ENCODE measurements at places on chromosomes 7 and 10.

GRCh38 chr7:56115852-56116538 is at the start of gene NUPR2:
Gene NUPR2, minus strand, starts transcription at chr7:56116417. Its CDS starts 103 bp downstream, at chr7:56116314.
- no peak for DNase-seq

- no peak for DNase-seq
Observed at GRCh38 chr7:33044401-33044718, 18.2 kb downstream of the NT5C3A start.

- DNase-seq = no peak
Observed at GRCh38 chr10:792792-793100, 103.3 kb upstream of the DIP2C start.

GRCh38 chr7:49721441-49721840 is 52.0 kb upstream of the VWC2 start:
- DNase-seq = no peak

- DNase-seq = no peak
Observed at GRCh38 chr10:34861293-34862021, 46.4 kb upstream of the PARD3 start.

DNA sequence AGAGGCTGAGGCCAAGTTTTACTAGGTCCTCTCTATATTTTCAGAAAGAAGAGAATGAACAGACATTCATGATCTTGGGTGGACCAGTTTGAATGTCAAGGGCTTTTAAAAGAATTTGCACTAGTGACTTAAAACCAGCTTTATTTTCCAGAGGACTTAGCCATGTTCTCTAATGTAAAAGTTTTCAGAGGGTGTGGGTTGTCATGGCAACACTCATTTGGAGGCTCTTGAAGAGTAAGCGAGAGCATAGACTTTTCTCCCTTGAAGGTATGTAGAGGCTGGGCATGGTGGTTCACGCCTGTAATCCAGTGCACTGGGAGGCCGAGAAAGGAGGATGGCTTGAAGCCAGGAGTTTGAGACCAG is 61.1 kb downstream of the GATA3 start:
- DNase-seq = no peak

DNA sequence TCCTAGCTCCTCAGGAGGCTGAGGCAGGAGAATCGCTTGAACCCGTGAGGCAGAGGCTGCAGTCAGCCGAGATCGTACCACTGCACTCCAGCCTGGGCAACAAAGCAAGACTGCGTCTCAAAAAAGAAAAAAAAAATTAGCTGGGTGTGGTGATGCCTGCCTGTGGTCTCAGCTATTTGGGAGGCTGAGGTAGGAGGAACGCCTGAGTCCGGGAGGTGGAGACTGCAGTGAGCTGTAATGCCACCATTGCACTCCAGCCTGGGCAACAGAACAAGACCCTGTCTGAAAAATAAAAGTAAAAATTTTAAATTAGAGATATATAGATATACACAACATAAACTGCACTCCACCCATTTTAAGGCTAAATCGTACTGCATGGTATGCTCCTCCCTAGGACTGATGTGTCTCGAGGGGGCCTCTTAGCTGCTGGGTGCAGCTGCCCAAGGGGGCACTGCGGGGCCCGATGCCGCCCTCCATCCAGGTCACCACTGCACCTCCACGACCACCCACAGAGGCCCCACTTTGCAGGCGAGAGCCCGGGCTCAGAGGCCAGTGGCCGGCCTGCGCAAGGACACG is 40.9 kb upstream of the FOXK1 start:
- DNase-seq = no peak

DNA sequence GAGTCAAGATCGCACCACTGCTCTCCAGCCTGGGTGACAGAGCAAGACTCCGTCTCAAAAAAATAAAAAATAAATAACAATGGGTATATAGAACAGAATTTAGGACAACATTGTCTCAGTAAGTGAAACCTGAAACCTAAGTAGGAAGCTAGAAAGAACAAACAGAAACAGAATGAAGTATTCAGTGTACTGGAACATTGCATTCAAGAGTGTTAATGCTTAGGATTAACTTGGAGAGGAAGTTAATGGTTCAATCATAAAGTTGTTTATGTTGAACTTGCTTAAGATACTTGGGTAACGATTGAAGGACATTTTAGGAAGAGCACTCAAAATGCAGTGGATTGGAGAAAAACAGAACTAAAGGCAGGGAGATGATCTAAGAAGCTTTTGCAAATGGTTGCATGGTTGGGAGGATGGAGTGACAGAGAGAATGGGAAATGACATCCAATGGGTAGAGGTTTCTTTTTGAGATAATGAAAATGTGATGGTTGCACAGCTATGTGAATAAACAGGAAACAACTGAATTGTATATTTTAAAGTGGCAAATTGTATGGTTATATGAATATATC is 233.7 kb downstream of the ADK start:
- DNase-seq = no peak

GRCh38 chr7:83629117-83629880 is 19.6 kb downstream of the SEMA3E start:
- no peak for DNase-seq

GRCh38 chr10:22479419-22479818 is 134.1 kb downstream of the SPAG6 start:
- DNase-seq = no peak

- DNase-seq = no peak
Observed at GRCh38 chr7:55260676-55261385, 104.3 kb upstream of the LANCL2 start.

DNA sequence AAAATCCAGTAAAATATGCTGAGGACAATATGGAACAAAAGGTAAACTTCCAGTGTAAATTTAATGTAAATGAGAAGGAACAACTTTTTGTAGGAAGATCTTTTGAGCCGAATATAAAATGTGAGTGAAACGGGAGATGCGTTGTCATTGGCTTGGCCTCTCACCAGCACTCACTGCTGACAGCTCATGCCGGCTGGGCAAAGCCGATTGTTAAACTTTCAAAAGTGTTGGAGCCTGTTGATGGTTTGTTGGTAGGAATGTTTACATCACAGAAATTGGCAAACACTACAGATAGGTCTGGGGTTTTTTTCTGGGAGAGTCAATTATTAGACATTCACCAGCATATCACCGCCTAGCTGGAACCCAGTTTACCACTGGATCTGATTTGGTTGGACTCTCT is 6.1 kb downstream of the PSTK start:
- no peak for DNase-seq

- no peak for DNase-seq
Observed at GRCh38 chr10:65408401-65408800, 1517.4 kb upstream of the LRRTM3 start.

GRCh38 chr7:37065779-37066271 is 341.5 kb upstream of the AOAH start:
- DNase-seq = no peak

DNA sequence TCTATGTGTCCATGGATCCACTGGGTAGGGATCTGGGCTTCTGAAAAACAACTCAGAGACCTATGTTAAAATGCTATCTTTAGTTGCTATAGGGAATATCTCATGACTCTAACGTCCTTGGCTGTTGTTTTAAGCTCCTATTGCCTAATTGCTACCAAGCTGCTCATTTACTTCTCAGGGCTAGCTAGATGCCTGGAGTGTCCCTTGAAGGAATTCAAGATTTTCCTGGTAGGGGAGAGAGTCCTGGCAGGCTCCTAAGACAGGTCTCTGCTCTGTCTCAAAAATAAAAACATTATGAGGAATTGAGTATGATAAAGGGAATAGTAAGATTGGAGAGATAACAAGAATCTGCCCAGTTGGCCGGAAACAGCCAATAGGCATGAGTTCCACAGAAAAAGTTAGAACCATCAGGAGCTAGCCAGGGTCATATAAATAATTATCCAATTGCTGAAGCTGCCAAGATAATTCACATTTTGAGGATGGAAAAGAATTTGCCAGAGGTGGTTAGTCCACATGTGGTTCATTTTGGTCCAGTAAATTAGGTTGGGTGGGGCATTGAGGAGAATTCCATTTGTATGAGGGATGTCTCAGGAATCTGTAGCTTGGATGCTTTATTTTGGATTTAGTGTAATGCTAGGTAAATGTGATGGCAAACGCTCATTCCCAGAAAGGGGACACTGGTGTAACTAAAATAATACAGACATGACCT is 362.7 kb upstream of the VSTM2A start:
- DNase-seq = no peak

GRCh38 chr7:99392659-99393354 is 15.6 kb downstream of the PDAP1 start:
- peak; percentile 64 for DNase-seq

- no peak for DNase-seq
Observed at GRCh38 chr7:105650382-105650970, 69.2 kb upstream of the EFCAB10 start.

GRCh38 chr10:17643339-17643754 is 604 bp upstream of the STAM start:
- peak; percentile 7 for DNase-seq

GRCh38 chr10:71492872-71493271 is 96.2 kb downstream of the CDH23 start:
- no peak for DNase-seq

- no peak for DNase-seq
Observed at GRCh38 chr10:99280472-99280871, 44.8 kb upstream of the HPSE2 start.

DNA sequence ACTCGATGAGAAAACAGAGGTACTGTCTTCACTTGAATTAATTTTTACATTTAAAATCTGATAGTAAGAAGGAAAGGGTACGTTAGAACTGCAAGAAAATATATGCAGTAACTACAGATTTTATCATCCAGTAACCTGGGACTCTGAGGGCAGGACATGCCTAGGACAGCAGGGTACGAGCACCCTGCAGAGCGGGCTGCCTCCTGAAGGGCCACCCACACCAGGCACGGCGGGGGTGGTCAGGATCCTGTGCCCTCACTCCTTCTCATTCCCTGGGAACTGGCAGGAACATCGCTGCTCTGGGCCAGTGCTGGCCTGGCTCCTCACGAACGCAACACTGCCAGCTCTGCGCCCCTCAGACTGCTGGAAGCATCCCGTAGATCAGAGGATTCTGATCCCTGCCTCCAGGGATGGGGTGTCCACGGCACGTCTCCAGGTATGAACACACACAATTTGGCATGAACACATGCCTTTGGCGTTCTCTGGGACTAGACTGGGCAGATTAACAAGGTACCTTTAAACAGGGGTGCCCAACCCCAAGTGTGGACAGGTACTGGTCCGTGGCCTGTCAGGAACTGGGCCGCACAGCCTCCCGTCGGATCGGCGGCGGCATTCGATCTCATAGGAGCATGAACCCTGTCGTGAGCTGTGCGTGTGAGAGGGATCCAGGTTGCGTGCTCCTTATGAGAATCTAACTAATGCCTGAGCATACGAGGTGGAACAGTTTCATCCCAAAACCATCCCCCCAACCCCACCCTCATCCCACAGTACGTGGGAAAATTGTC is 99.3 kb upstream of the FAM20C start:
- no peak for DNase-seq

DNA sequence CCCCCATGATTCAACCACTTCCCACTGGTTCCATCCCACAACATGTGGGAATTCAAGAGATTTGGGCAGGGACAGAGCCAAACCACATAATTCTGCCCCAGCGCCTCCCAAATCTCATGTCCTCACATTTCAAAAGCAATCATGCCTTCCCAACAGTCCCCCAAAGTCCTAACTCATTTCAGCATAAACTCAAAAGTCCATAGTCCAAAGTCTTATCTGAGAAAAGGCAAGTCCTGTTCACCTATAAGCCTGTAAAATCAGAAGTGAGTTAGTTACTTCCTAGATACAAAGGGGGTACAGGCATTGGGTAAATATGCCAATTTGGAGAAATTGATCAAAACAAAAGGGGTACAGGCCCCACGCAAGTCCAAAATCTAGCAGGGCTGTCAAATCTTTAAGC is 272.9 kb downstream of the MAGI2 start:
- no peak for DNase-seq

- DNase-seq = no peak
Observed at GRCh38 chr10:30285970-30286369, 63.1 kb downstream of the MTPAP start.

DNA sequence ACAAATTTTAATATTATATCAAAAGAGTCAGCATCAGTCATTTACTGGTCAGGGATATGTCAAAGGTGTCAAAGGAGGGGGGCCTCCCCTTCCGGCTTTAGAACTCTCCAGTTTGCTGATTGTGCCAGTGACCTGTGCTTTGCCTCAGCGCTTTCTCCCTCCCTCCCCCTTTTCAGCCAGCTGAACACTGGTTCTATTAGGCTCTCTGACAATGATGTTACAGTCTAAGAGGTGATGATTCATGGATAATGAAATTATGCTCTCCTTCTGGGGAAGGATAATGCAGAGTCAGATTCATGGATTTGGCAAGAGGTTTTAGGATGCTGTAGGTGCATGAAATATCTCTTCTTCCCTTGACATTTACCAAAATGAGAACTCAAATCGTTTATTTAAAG is 6.1 kb downstream of the LRRTM3 start:
- DNase-seq = no peak

- no peak for DNase-seq
Observed at GRCh38 chr7:84055904-84056605, 138.5 kb downstream of the SEMA3A start.

- no peak for DNase-seq
Observed at GRCh38 chr10:61478621-61479312, 25.6 kb upstream of the TMEM26 start.

DNA sequence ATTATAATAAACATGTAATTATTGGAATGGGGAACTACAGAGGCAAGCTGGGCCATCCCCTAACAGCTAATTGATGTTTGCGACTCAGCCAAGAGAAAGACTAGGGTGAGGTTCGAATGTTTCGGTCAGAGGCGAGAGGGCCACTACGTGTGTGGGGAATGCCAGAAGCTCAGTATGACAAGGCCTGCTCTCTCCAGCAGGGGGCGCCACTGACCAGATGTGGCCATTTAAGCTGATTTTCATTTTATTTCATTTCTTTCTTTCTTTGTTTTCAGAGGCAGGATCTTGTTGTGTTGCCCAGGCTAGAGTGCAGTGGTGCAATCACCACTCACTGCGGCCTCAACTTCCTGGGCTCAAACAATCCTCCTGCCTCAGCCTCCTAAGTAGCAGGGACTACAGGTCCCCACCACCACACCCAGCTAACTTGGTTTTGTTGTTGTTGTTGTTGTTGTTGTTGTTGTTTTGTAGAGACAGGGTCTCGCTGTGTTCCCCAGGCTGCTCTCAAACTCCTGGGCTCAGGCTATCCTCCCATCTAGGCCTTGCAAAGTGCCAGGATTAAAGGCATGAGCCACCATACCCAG is 38.1 kb downstream of the TMEM130 start:
- DNase-seq = peak; percentile 46

DNA sequence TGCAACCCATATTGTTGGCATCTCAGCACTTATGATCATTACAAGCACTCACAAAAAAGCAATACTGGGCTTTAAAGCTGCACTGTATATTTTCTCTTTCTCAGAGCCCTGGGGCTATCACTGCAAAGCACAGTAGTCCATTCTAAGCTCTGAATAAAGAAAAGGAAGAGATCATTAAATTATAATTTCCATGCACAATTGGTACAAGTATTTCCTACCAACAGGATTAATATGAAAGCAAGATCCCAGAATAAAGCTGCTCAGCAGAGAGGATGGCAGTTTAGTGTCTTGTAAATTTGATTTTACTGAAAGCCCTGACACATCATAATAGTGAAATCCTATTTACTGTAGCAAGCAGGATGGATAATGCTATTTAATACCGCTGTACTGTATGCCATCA is 205.3 kb downstream of the CHCHD3 start:
- no peak for DNase-seq

Data from stimulated activated CD8-positive, alpha-beta memory T cell treated with anti-CD3 and anti-CD28 coated beads, Interleukin-2, amount 100 ng/mL, for 48 hours (primary cell).